ENCODE measurements at places on chromosomes 1 and 21. TPM values are rescaled to one million over a fixed set of nuclear protein-coding genes. Genes with fewer than 3 reads are reported as not detected.

NBPF20 gene
- 0.54 TPM for total RNA-seq

FCRL2 gene
- total RNA-seq: under 0.01 TPM

FAM72D gene
- 0.27 TPM for total RNA-seq

FCAMR gene
- not detected for total RNA-seq

RIPK4 gene
- 0.27 TPM for total RNA-seq

S100A14 gene
- total RNA-seq: not detected

GRCh38 chr1:3530086-3530925 lies 75.8 kb downstream of the ARHGEF16 start:
- no peak for DNase-seq

DNA sequence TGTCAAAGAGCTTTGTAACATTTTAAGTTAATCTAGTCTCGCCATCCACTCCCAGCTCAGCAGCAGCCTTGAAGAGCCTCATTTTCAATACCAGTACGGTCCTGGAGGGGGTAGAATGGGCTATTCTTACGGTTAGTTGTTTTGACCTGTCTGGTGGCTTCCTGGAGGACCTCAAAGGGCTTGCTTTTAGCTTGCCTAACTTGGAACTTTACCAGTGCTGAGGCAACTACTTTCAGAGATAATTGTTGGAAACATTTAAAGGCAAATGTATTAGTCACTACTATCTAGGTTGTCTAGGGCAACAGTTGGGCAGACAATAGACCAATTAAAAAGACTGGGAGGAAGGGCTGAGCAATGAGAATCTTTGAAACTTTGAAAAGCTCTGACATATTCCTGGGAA lies 56.0 kb downstream of the TTLL7 start:
- DNase-seq: no peak

- DNase-seq: no peak
These were observed 81.0 kb downstream of the ARHGEF10L start for GRCh38 chr1:17620448-17620847.

DNA sequence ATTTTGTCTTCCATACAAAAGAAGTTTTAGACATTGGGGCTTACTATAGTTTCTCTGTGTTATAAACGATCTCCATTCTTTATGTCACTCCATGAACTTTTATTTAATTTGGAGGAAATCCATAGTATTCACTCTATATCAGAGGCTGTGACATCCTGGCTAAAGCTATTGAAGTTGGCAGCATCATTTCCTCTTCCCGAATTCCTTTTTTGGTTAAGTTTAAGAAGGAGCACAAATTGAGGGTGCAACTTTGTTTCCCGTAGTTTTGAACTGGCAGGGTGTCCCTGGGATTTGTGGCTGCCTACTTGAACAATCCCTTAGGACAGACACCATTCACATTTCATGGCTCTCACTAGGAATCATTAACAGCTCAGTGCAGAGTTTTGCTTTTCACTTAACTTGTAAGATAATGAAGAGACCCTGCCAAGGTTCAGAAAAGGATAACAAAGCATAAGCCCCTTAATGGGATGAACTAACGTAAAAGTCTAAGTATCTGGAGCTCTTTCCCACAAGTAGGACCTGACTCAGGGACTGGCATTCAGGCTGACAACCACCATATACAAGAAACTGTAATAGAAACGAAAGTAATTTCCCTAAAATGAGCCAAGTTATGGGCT lies 13.9 kb downstream of the S1PR1 start:
- DNase-seq: no peak

- DNase-seq: no peak
These were observed 2.6 kb upstream of the TDRD10 start for GRCh38 chr1:154499446-154499845.

- DNase-seq: no peak
These were observed 1067.9 kb downstream of the TTLL7 start for GRCh38 chr1:82931006-82931405.

DNA sequence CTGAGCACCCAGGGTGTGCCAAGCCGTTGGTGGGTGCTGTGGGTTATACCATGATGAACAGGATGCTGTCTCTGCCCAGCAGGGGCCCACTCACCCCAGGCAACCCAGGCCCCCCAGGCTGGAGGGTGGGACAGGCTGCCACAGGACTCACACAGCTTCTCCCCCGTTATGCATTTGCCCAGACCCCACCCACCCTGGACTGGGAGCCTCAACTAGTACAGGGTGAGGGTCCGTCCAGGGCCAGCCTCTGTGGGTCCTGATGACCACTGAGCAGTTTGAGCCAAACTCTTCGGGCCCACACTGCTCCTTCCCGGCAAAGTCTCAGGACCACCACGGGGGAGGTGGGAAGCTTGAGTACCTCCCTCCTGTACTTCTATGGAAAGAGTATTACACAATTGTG lies 3.8 kb upstream of the PRELP start:
- no peak for DNase-seq

DNA sequence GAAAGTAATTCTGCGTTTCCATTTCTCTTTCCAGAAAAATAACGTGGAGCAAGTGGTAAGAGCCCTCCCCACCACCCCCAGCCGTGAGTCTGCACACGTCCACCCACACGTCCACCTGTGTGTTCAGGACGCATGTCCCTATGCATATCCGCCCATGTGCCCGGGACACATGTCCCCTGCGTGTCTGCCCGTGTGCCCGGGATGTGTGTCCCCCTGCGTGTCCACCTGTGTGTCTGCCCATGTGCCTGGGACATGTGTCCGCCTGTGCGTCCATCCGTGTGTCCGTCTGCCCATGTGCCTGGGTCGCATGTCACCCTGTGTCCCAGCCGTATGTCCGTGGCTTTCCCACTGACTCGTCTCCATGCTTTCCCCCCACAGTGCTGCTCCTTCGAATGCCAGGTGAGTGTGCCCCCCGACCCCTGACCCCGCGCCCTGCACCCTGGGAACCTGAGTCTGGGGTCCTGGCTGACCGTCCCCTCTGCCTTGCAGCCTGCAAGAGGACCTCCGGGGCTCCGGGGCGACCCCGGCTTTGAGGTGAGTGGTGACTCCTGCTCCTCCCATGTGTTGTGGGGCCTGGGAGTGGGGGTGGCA lies 5.6 kb downstream of the COL6A1 start:
- no peak for DNase-seq

GRCh38 chr1:41483001-41483850 lies 1.3 kb downstream of the EDN2 start:
- no peak for DNase-seq

- DNase-seq: no peak
These were observed 140.7 kb upstream of the PTBP2 start for GRCh38 chr1:96580920-96581319.

GRCh38 chr1:204123376-204123775 lies 28.5 kb downstream of the ETNK2 start:
- DNase-seq: peak; percentile 51
